CD4-positive, CD25-positive, alpha-beta regulatory T cell (primary cell): ENCODE measurements at places on chromosomes 6 and 20. TPM values are rescaled to one million over a fixed set of nuclear protein-coding genes. Genes with fewer than 3 reads are reported as not detected.

DNA sequence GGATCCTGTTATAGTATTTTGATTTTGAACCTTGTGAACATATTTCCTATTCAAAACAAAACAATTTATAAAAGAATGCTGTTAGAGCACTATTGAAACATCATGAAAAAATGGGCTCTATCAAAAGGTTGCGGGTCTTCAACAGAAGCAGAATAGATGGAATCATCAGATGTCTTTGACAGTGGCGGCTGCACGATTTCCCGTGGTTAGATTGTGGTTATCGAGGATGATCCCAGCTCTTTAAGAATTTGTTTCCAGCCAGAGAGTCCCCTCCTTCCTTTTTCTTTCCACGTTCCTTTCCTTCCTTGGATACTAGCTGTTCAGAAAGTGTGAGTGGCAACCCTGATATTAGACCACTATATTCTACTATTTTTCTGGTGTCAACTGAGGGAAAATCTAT lies 163.4 kb downstream of the FARS2 start:
- no peak for DNase-seq

GRCh38 chr6:29764422-29765196 lies 41.4 kb downstream of the HLA-F start:
- DNase-seq: no peak

DNA sequence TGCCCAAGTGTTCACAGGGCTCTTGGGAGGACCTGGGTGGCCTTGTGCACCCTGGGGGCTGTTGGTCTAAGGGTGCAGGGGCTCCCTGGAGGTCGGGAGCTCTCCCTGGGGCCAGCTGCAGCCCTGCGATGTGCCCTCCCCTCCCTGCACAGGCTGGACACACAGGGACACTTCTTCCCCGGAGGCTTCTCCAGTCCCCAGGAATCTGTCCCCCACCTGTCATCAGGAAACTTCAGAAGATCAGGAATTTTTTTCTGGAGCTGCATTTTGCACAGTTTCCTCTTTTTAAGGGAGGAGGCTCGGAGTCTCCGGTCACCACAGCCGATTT lies 66.9 kb upstream of the BHLHE23 start:
- DNase-seq: no peak

GRCh38 chr6:98566126-98566525 lies 268.2 kb upstream of the POU3F2 start:
- no peak for DNase-seq

DNA sequence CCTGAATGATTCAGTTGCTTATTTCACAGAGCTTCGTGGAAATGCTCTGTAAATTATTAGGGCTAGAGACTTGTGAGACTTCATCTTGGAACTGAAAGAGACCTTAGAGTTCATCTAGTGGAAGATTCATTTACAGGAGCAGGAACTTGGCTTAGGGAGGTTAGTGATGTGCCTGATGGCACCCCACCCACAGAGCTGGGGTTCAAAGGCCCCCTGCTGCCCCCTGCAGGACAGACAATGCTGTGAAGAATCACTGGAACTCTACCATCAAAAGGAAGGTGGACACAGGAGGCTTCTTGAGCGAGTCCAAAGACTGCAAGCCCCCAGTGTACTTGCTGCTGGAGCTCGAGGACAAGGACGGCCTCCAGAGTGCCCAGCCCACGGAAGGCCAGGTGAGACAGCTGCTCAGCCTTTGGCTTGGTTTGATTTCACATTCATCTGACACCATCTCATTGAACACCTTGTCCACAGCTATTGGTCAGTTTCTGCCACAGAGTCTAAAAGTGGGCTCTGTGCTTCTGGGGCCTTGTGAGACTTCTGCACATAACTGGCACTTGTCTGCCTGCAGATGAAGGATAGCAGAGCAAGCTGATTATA lies 25.1 kb downstream of the MYBL2 start:
- DNase-seq: peak; percentile 31

GRCh38 chr6:148620579-148621298 lies 126.1 kb upstream of the UST start:
- DNase-seq: no peak

GRCh38 chr20:47361057-47361915 lies 4.8 kb upstream of the ZMYND8 start:
- DNase-seq: no peak

DNA sequence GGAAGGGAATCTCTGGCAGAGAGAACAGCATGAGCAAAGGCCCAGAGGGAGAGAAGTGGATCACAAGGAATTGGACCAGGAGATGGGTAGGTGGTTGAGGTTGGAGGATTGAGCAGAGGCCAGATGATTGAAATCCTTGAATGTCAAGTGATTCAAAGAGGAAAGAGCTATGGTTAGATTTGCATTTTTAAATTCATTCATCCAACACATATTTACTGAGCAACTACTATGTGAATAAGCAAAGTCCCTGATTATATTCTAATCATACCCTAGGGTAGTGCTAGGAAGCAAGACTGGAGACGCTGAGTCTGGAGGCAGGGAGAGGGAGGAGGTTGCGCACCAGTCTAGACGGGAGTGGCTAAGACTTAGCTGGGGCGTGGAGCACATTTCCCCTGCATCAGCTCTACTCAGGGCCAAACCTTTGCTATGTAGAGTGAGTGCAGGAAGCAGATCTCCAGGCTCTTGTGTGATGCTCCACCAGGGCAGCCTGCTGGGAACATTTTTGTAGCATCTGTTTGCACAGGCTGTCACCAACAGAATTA lies 40.2 kb downstream of the EYA2 start:
- DNase-seq: no peak

GRCh38 chr6:168584671-168585070 lies 143.7 kb downstream of the SMOC2 start:
- DNase-seq: no peak

GRCh38 chr6:34182751-34183531 lies 37.1 kb upstream of the GRM4 start:
- DNase-seq: peak; percentile 9

DNA sequence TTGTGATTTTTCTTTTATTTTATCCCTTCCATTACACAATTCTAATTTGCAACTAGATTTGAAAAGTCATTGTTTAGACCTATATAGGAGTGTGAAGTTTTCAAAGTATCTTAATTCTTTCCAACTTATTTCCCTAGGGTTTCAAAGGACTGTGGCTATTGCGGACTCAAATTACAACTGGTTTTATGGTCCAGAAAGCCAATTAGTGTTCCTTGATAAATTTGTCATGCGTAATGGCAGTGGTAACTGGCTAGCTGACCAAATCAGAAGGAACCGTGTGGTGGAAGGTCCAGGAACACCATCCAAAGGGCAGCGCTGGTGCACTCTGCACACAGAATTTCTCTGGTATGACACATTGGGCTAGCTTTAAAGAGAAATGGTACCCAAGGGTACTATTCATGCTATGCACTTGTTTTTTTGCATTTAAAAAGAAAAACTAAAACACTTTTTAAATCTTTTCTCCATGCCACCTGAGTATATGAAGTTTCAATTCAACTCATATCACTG lies 27.9 kb upstream of the CALHM6 start:
- DNase-seq: no peak

GRCh38 chr6:163470611-163471010 lies 56.1 kb downstream of the QKI start:
- no peak for DNase-seq

GRCh38 chr6:43335469-43335868 lies 26.8 kb upstream of the CRIP3 start:
- no peak for DNase-seq

DNA sequence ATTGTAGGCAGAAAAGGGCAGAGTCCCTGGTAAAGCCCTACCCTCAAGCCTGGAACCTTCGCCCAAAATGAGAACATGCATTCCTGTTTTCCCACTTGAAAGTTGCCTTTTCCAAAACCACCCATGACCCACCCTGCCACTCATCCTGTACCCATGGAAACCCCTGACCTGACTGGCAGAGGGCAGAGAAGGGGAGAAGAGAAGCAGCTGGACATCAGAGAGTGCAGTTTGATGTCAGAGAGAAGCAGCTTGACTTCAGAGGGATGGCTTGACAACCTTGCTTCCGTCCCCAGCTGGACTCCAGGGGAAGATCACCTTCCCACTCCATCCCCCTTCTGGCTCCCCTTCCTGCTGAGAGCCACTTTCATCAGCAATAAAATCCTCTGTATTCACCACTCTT lies 123.6 kb upstream of the SHLD1 start:
- no peak for DNase-seq

DNA sequence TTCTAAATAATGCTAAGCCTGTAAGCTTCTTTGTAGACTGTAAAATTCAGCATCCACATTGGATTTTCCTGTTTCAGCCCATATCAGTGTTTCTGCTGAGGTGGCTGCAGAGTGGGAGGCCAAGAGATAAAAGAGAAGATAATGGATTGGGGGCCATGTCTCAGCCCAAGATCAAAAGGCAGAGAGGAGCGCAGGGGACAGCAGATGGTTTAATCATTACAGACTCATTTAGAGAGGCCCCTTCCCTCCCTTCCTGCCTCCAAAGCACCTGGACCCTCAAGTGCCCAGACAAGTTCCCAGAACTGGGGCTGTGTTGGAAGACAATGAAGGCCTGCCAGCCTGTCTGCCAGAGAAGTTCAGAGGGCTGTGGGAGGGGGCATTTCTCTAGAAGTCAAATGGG lies 20.4 kb upstream of the CTNNBL1 start:
- no peak for DNase-seq

- no peak for DNase-seq
Observed at GRCh38 chr20:10961651-10962288, 288.0 kb upstream of the JAG1 start.

- no peak for DNase-seq
Observed at GRCh38 chr6:72911463-72912155, 289.7 kb downstream of the KCNQ5 start.

UBD gene
- polyA plus RNA-seq: not detected

CD24 gene
- polyA plus RNA-seq: not detected

C20orf202 gene
- not detected for polyA plus RNA-seq

PPIL6 gene
- 0.37 TPM for polyA plus RNA-seq

BPIFB1 gene
- polyA plus RNA-seq: not detected

INSM1 gene
- polyA plus RNA-seq: not detected

ERVFRD-1 gene
- 0.09 TPM for polyA plus RNA-seq

CPNE5 gene
- 2.5 TPM for polyA plus RNA-seq
